ENCODE measurements at places on chromosomes 3 and 15. TPM values are rescaled to one million over a fixed set of nuclear protein-coding genes. Genes with fewer than 3 reads are reported as not detected.

GRCh38 chr3:64329037-64329436, 103.8 kb upstream of the PRICKLE2 start:
- DNase-seq, result no peak

GRCh38 chr3:8727605-8728512, 5.7 kb upstream of the CAV3 start:
- DNase-seq, result no peak

DNA sequence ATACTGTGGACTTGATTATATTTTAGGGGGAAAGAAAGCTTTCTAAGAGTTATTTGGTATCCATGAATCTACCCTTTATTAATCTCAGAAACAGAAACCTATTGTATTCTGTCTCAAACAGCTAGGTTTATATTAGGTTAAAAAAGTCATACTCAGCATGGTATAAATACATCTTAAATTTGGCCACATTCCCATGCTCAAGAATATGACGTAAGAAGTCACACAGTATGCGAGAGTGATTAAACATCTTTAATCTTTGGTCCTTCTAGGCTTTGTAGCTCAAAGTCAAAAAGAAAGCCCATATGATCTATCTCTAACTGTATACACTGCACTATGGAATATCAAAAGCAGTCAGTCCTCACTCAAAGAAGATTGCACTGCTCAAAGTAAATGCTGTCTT, 131.4 kb downstream of the EPHA3 start:
- no peak for DNase-seq

- no peak for DNase-seq
These were observed 317.4 kb upstream of the LRRFIP2 start for GRCh38 chr3:37491776-37492175.

GRCh38 chr3:162626172-162626571, 1129.6 kb downstream of the OTOL1 start:
- no peak for DNase-seq

The CHMP2B gene
- 65.6 TPM for total RNA-seq

The ACAN gene
- total RNA-seq, result not detected

DNA sequence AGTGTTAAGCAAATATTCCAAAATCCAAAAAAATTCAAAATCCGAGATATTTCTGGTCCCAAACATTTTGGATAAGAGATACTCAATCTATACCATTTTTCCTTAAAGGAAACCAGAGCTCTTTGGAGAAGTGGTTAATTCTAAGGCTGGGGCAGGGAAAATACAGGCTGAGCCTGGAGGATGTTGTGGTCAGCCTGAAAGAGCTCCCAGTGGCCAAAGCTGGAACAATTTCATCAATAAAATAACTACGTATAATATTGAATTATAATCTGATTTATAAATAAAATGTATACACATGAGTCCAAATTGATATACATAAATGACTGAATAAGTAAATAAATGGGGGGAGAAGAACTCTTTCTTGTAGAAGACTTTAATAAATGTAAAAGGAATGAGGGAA, 24.6 kb downstream of the PPARG start:
- DNase-seq, result no peak

GRCh38 chr3:147649475-147649874, 240.3 kb downstream of the ZIC1 start:
- DNase-seq, result no peak

DNA sequence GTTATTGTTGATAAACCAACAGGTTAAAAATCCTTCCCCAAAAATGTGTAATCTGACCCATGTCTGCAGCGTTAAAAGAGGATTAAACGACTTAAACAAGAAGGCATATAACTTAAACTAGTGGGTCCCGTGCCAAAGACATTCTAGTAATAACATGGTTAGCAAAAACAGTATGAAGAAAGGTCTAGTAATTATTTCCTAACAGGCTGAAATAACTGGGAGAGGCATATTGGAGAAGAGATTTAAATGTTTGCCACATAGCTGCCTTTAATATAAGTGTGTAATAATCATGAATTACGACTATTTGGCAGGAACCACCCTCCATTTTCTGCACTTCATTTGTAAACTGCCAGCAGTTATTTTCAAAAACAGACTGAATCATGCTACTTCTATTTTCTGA, 67.7 kb upstream of the CSPG5 start:
- no peak for DNase-seq

Data from A172 (cell line).